ENCODE measurements at places on chromosomes 13 and 19.

DNA sequence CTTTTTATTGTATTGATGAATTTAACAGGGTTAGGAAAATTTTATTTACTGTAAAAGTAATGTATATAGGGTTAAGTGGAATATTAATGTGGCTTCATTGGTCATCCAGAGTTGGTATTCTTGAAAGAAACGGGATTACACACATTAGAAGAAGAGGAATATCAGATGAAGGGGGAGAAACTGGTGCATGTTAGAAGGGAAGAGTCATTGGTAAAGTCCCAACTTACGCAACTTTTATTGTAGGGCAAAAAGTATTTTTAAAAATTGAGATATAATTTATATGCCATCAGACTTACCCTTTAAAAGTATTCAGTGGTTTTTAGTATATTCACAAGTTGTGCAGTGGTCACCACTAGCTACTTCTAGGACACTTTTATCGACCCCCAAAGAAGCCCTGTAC lies 47.3 kb downstream of the DNAJC3 start:
- no peak for DNase-seq

GRCh38 chr19:41928754-41929535 lies 696 bp upstream of the ERFL start:
- no peak for DNase-seq

DNA sequence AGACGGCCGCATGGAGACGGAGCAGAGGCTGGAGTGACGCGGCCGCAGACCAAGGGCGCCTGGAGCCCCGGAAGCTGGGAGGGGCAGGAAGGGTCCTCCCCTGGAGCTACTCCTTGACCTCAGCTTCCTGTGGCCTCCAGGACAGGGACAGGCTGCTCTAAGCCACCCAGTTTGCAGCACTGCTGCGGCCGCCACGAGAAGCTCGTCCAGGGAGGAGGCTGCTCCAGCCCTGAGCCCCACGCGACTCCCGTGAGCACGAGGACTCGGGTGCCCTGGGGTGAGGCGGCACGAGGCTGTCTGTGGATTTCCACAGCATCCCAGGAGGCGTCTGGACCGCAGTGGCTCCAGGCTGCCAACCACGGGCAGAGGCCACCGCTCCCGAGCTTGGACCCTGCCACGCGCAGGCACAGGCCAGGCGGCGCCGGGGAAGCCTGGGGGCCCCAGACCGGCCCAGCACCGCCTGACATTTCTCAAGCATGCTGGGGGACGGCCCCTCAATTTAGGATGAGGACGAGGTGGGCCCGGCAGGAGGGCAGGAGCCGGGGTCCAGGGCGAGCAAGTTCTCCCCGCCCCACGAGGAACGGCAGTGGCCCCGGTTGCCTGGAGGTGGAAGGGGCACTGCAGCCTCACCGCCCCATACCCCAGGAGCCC lies 10.7 kb downstream of the SBNO2 start:
- no peak for DNase-seq

- no peak for DNase-seq
Measured at GRCh38 chr13:31945202-31945961, 86.2 kb upstream of the FRY start.
